Activated T-cell treated with anti-CD3 and anti-CD28 coated beads, Interleukin-2, amount 50 U/mL, for 4 hours (primary cell): ENCODE measurements at places on chromosomes 6 and 20.

DNA sequence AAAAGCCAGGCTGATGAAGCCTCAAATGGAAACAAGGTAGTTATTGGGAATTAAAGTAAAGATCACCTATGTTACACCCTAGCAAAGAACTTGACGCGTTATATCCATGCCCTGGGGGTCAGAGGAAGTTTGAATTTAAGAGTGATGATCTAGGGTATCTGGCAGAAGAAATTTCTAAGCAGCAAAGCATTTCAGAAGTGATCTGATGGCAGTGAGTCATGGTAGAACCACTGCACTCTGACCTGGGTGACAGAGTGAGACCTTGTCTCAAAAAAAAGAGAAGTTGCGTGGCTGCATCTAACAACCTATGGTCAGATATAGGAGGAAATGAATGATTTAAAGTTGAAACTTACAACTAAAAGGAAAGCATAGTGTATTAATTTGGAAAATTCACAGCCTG lies 45.2 kb downstream of the SCP2D1 start:
- DNase-seq, result no peak

- DNase-seq, result no peak
Measured at GRCh38 chr6:21023210-21023609, 489.0 kb downstream of the CDKAL1 start.

DNA sequence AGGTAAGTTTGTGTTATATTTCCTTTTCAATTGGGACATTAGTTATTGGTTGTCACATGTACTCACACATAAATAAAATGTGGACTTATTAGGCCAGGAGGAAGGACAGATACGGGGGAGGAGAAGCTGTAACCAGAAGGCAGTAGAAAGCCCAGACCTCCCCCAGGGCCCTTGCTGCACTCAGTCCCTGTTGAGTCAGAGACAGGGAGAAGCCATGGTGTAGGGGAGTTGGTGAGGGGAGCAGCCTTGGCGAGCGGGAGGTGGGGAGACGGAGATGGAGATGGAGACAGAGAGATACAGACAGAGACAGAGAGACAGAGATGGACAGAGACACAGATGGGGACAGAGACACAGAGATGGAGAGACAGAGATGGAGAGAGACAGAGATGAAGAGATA lies 263.2 kb downstream of the DLL1 start:
- no peak for DNase-seq

DNA sequence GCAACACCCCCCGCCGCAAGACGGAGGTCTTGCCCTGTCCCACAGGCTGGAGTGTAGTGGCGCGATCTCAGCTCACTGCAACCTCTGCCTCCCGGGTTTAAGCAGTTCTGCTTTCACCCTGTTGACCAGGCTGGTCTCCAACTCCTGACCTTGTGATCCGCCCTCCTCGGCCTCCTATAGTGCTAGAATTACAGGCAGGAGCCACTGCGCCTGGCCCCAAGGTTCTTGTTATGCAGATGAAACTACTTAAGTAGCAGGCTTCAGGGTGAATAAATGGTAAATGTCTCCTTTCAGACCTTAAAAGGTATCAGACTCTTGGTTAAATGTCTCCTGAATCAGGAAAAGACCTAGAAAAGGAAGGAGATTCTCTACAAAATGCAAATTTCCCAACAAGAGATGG lies 95.4 kb upstream of the TMEM181 start:
- DNase-seq, result no peak
